T-cell (primary cell): ENCODE measurements at places on chromosomes 2 and 18.
A peak's percentile ranks its signal among the peaks of the same experiment; 100 is the strongest.

GRCh38 chr2:228079194-228079593, 102.3 kb downstream of the SPHKAP start:
- DNase-seq, result no peak

DNA sequence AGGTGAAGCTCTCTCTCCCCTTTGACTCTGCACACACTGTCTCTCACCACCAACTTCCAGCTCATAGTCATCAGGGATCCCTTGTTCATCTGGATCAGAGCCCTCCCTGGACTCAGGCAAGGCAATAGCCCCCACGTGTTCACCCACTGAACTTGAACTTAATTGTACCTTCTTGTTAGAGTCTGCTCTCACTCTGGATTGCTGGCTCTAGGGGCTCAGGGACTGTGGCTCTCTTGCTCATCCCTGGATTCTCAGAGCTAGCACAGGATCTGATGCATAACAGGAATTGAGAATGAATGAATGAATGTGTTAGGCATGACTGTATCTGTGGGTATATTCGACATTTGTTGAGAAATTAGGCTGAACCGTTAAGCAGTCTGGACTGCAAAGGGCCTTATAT, 16.7 kb upstream of the ASAP2 start:
- no peak for DNase-seq

DNA sequence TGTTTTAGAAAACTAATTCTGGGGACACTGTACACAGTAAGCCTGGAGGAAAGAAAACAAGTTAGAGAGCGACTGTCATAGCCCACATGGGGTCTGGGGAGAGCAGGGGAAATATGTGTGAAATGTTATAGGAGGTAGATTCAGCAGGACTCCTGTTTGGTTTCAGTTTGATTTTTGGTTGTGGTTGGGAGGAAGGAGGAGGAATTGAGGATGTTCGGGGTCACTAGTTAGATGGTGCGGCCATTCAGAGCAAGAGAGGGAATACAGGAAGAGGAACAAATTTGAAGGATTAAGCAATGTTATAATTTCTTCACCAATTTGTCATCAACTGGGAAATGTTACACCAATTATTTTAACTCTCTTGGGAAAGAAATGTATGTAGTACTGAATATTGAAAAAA, 25.1 kb downstream of the TTC39C start:
- no peak for DNase-seq

- no peak for DNase-seq
Measured at GRCh38 chr2:7437716-7438632, 520.8 kb downstream of the RNF144A start.

DNA sequence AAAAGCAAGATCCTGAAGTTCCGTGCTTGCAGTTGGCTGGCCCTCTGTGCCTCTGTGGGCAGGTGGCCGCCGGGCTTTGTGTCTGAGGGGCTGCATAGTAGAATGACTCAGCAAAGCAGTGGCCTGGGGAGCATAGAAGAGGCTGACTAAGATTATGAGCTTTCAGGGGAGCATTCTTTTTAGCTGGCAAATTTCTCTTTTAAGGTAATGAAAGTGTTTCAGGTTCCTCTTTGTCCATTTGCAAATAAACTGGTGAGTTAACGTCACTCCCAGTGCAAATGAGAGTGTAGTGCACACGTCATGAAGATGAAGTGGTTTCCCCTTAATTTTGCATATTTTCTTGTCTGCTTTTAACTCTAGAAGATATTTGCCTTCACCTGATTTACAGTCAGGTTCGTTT, 98.6 kb downstream of the BCL2L11 start:
- no peak for DNase-seq

DNA sequence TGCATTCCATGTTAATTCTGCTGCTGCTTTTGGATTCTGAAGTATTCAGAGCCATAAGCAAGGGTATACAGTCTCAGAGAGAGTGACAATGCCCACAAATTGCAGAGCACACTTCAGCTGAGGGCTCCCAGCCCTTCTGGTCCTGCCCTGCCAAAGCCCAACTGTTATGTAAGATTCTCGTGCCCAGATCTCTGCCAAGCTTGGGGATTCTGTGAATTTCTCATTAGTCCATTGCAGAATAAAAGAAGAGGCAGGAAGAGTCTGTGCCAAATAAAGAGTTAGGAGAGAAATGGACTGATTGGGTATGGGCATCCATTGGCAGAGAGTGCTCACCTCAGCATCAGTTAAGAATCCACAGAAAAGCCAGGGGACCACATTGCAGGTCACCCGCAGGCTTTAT, 112.0 kb upstream of the PNPT1 start:
- no peak for DNase-seq

DNA sequence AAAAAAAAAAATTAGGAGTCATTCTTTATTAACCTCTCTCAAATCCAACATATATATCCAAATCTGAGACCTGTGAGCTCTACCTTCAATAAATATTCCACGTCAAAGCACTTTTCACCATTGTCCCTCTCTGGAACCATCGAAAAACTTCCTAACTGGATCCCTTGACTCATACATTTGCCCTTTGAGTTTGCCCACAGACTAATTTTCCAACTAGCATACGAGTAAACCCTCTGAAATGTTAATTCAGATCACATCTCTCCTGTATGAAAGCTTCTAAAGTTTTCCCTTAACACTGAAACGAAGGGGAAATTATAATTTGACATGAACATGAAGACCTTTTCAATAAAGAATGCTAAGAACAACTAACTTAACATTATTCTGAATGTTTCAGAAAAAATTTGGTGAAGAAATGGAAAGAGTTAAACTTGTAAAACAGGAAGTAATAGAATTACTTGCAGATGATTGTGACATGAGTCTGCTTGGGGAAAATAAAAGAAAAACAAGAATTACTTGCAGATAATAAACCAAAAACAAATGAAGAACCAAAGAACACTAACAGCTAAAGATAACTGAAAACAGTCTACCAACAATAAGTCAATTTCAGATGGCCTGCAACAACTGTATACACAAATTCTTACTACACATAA, 110.6 kb downstream of the C2orf74 start:
- DNase-seq, result no peak

GRCh38 chr2:118942031-118942430, at the start of gene MARCO:
TSS of gene MARCO (plus strand) at chr2:118942194. CDS start at chr2:118942301, 107 bp downstream.
- DNase-seq, result no peak

DNA sequence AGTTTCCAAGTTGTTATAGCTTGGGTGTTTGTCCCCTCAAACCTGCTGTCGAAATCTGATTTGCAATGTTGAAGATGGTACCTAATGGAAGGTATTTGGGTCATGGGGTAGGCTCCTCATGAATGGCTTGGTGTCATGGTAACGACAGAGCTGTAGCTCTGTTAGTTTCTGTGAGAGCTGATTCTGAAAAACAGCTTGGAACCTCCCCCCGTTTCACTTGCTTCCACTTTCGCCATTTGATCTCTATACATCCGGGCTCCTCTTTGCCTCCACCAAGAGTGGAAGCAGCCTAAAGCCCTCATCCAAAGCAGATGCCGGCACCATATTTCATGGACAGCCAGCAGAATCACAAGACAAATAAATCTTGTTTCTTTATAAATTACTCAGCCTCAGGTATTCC, 1035.1 kb upstream of the SLC39A10 start:
- DNase-seq, result no peak

GRCh38 chr2:202056611-202057010, 16.4 kb upstream of the KIAA2012 start:
- no peak for DNase-seq

GRCh38 chr2:190858817-190859216, 21.8 kb upstream of the GLS start:
- no peak for DNase-seq

DNA sequence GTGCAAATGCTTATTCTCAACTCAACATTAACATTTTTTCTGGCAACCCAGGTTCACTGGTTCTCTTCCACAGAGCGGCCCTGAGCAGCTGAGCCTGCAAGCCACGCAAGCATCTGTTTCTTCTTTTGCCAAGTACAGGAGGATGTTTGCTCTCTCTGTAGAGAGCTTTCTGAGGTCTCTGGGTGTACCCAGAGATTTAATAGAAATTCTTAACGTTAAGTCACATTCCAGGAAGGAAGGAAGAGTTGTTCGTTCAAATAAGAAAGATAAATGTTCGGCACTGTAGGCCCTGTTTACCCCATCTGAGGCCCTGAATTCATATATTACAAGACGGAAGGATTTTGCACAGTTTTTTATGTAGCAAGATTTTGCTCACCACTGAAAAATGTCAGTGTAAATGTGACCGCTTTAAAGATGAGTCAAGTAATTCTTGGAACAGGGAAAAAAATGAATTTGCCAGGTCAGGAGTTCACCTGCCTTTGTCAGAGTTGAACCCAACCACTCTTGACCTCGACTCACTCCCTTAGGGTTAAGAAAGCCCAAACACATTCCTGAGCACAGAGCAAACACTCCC, 30.1 kb downstream of the KCTD18 start:
- no peak for DNase-seq

GRCh38 chr2:69013142-69013839, at the start of gene ANTXR1:
TSS of gene ANTXR1 (plus strand) at chr2:69013179. CDS start at chr2:69013500, 321 bp downstream.
- peak; percentile 12 for DNase-seq

GRCh38 chr2:218802386-218802994, 20.5 kb downstream of the CYP27A1 start:
- DNase-seq, result no peak

- DNase-seq, result no peak
Measured at GRCh38 chr2:238716171-238716570, 131.7 kb upstream of the TWIST2 start.

GRCh38 chr18:29378651-29379136, 1201.8 kb upstream of the CDH2 start:
- DNase-seq, result no peak

- DNase-seq, result no peak
Measured at GRCh38 chr2:152544638-152545037, 172.6 kb downstream of the PRPF40A start.

DNA sequence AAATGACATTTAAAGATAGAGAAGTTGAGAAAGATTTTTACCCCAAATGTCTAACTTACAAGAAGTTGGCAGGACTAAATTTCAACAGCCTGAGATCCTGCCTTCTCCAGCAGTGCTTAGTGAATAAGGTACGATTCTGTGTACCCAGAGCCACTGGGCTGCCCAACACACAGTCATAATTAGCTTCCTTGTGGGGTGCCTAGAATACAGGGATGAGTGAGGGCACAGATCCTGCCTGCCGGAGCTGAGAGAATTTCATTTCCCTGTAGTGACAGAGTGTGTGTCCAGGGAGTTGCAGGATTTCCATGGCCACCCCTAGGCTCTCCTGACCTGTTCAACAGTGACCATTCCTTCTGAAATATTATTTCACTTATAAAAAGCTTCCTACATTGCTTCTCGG, 27.0 kb downstream of the GREB1 start:
- DNase-seq, result no peak

DNA sequence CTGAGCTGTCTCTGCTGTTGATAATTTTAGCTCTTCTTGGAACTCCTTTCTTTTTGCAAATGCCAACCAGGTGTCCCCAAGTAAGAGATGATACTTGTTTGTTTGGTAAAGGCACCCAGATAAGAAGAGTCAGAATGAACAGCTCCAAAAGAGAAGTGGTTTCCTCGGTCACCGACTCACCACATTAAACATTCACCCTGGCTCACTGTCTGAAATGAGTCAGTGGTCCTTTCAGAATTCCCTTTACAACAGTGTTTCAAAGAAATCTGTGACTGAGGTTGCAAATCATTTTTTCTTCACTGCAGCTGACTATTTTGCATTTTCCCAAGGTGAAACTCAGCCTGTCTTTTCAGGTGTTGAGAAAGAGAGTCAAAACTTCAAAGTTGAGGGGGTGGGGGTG, 16.2 kb upstream of the CXCR4 start:
- peak; percentile 57 for DNase-seq

DNA sequence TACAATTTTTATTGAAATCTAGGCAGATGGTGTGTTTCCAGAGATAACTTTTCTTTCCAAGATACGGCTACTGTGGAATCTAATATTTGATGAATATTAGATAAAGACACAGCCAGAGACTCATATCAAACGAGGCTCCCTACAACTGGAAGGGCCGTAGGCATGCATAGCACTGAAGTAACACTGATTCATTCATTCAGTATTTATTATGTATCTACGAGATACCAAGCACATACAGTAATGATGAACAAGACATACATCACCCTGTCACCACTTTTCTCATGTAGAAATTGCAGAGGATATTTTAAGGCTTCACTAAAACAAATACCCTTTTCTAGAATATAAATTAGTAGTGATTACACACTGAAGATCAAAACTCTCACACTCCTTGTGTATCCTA, 74.5 kb downstream of the KCTD18 start:
- no peak for DNase-seq

DNA sequence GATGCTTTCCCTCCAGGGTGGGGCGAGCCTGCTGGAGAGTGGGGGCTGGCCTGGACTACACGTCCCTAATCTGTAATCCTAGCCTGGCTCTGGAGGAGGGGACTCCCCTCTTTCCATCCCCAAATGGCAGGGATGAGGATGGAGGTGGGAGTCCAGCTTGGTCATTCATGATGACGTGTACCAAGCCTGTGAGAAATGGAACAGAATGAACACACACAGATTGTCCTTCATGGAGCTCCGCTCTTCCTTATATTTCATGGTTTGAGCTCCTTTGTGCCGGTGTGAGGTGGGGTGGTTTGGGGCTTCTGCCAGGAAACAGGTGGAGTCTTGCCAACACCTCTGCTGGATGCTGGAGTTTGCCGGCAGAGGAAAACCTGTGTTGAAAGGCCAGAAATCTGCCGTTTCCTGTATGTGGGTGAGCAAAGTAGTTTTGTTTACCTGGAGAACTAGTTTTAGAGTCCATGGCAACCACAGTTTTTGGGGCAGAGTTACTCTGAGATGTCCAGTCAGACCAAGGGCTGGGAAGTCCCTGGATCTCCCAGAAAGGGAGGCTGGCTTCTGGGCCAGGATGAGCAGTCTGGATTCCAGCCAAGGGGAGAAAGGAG, 417.6 kb upstream of the MEX3C start:
- no peak for DNase-seq

- no peak for DNase-seq
Measured at GRCh38 chr2:109317471-109318095, 188.6 kb downstream of the SH3RF3 start.

DNA sequence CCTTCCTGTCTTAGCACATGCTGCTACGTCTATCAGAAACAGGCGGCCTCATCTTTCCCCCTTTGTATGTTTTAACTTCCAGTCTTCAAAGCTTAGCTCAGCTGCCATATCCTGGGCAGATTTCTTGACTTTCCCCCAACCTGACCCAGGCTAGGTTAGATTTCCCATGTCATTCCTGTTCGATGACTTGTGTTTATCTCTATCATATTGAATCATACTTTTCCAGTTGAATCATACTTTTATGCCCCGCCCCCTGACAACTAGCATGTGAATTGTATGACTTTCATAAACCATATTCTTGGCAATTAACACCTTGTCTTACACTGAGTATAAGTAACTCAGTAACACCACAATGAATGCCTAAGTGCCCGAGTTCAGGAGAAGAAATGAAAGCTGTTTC, 128.3 kb downstream of the CYRIA start:
- DNase-seq, result no peak
